ENCODE measurements at places on chromosomes 4 and X. TPM values are rescaled to one million over a fixed set of nuclear protein-coding genes. Genes with fewer than 3 reads are reported as not detected.

ADH4 gene
- not detected for total RNA-seq

IL3RA gene
- total RNA-seq: 3.2 TPM

NCBP2L gene
- not detected for total RNA-seq

ATP8A1 gene
- 12.5 TPM for total RNA-seq

FUNDC2 gene
- 146 TPM for total RNA-seq

TKTL1 gene
- total RNA-seq: 4.0 TPM

BRS3 gene
- total RNA-seq: not detected

PRRG3 gene
- 0.08 TPM for total RNA-seq

TMEM255A gene
- total RNA-seq: 0.79 TPM

SOX3 gene
- not detected for total RNA-seq
